ENCODE measurements at places on chromosomes 2 and 18.

DNA sequence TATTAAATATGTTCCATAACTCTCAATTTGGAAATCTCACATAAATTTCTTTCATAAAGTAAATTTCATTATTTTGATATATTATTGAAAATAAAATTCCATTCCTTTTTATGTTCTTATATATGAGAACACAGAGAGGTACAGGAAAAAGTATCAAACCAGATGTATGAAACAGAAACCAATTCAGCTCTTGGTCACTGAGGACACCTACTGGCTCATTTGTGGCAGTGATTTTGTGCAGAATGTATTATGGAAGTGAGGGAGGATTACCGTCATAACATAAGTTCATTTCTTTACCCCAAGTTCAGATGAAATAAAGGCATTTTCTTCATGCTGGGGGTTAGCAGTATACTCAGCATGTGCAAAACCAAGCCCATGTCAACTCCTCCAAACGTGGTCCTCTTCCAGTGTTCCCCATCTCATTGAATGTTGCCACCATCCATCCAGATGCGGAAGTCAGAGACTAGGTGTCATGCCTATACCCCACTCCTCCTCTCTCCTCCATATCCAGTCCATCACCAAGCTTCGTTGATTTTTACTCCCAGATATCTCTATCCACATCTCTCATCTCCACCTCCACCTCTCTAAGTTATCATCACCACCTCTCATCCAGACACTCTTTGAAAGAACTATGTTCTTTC lies 41.7 kb upstream of the MALL start:
- DNase-seq: peak; percentile 76

DNA sequence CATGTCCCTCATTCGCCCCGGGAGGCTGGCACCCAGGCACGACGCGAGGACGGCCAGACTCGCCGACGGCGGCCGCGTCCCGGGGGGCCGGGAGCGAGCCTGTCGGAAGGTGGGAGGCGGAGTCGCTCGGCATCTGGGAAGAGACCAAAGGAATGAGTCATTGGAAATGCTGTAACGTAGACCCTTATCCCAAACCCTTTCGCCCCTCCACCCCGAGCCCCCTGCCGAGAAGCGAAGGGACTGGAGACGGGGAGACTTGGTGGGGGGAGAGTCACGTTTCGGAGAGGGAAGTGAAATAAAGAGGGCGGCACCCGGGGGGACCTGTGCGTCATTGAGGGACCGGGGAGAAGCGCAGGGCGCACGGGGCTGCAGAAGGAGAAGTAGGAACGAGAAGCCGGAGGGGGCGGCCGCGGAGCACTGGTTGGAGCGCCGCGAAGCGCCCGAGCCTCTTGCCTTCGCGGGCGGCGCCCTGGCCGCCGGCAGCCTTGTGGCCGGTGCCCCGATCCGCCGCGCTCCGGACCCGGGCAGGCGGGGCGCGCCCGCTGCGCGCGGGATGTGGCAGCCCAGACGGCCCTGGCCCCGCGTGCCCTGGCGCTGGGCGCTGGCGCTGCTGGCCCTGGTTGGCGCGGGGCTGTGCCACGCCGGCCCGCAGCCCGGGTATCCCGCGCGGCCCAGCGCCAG lies at the start of gene EMILIN2:
Gene EMILIN2 (plus strand): TSS at position 371 of the 681 bp plus-strand sequence. CDS start 183 bp downstream, at position 554.
- peak; percentile 33 for DNase-seq

DNA sequence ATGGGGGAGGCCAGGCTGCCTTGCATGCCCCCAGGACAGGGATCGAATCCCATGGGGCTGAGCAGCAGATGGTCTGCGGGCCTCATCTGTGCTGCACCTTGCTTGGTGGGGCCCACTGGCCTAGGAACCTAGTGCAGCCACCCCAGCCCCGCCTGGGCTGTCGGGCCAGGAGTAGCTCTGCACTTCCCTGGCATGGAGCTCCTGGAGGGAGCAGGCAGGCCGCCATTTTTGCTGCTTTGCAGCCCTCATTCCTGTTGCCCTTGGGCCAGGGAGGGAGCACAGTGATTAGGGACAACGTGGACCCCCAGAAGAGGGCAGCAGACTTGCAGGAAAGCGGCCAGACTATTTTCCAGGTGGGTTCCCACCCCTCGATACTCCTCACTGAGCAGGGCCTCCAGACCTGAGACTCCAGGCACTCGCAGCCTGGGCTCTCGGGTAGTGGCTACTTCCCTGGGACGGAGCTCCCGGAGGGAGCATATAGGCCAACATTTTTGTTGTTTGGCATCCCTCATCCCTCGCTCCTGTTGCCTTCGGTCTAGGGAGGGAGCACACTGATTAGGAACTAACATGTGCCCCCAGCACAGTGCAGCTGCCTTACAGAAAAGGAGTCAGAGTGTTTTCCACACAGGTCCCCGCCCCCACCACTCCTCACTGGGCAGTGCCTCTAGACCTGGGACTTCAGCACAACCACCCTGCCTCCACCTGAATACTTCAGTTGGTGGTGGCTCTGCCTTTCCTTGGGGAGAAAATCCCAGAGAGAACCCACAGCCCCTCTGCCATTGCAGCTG lies 99.5 kb downstream of the MAIP1 start:
- no peak for DNase-seq

DNA sequence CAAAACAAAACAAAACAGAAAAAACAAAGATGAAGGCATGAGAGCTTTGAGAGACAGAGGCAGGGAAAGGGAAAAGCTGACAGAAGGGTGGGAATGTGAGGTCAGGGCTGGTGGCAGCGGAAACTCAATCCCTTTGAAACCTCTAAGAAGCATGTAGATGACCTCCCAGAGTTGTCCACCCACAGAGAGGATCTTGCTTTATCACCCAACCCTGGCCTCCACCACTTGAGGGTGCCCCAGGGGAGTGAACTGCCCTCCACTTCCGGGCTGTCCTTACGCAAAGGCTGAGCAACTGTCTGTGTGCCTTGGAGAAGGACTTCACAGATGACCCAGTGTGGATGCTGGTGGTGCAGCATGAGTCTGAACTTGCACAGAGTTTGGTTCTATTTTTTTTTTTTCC lies 26.7 kb downstream of the PDCL3 start:
- no peak for DNase-seq

DNA sequence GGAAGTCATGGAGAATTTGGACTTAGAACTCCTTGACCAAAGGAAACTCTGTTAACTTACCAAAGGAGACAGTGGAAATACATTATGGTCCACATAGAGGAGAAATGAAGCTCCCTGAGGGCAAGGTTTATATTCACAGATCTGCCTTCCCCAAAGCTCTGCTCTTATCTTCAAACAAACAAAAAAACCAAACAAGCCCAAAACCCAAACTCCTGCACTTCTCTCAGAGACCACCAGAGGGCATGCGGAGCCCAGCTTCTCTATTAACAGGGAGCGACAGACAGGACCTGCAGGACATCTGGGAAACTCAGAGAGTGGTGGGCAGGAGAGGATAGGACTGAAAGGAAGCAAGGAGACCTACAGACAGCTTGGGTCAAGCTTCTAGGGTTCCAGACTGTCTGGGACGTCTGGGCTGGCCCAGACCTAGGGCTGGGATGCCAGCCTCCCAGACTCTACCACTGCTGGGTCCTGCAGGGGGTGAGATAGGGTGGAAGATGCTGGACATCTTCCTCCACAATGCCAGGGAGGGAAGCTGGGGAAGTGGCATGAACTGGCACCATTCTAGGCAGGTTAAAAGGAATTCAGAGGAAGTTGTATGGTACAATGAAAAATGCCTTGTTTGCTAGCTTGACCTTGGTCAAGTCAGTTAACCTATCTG lies 4.0 kb upstream of the WNT10A start:
- peak; percentile 83 for DNase-seq

GRCh38 chr18:48293954-48294898 lies 115.0 kb downstream of the ZBTB7C start:
- DNase-seq: peak; percentile 50

- DNase-seq: no peak
These were observed 9.5 kb upstream of the RNF103 start for GRCh38 chr2:86633155-86633651.

DNA sequence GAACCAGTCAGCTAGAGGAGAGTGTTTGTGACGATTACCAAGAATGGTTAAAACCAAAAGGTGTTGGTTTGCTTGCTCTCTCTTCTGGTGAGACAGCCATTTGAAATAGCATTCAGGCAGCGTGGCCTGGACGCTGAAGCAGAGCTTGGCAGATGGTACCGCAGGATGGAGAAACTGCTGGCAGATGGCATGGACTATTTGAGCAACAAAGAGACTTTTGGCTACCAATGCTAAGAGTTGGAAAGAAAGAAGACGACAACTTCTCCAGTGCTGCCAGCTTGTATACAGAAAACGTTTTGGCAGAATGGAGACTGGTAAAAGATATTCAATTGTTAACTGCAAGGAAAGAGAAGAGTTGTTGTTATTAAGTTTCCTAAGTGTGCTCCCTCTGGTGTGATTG lies 315.0 kb downstream of the PARD3B start:
- no peak for DNase-seq

DNA sequence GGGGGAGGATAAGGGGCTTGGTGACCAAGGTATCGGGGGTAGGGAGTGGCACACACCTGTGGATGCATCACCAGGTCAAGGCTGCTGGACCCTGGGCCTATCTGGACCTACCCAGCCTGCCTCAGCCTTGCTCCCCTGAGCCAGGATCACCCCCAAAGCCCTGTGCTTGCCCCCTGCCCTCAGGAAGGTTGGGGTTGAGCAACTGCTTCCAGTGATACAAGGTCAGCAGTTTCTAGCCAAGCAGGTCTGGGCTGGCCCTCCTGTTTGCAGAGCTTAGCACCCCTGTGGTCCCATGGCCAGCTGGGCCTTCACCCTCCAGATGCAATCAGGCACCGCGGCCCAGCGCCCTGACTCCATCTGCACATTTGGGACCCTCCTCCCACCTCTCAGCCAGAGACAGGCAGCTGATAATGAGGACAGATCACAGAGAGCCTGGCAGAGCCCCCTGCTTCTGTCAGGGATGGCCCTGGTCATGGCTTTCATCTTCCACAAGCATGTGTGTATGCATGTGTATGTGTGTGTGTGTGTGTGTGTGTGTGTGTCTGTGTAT lies 154.6 kb downstream of the TFCP2L1 start:
- no peak for DNase-seq

GRCh38 chr2:132766573-132766972 lies 96.6 kb upstream of the LYPD1 start:
- no peak for DNase-seq

GRCh38 chr18:1018181-1018681 lies 113.6 kb downstream of the ADCYAP1 start:
- no peak for DNase-seq

- DNase-seq: no peak
These were observed 133.6 kb downstream of the GALNT1 start for GRCh38 chr18:35715139-35715538.

DNA sequence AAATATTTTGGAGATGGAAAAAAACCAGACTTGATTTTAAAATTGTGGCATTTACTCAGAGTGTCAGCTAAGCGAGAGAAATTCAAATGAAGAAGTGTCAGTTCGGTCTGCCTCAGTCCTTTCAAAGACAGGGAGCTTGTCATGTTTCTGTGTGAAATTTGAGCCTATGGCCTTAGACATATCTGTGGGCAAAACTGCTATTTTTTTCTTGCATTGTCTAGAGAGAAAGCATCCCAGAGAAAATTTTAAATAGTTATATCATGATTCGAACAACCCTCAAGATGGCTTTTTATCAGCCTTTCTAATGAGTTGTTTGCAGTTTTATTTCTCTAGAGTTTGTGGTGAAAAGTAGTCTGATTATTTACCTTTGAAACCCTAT lies 50.2 kb upstream of the KCNE4 start:
- DNase-seq: no peak

DNA sequence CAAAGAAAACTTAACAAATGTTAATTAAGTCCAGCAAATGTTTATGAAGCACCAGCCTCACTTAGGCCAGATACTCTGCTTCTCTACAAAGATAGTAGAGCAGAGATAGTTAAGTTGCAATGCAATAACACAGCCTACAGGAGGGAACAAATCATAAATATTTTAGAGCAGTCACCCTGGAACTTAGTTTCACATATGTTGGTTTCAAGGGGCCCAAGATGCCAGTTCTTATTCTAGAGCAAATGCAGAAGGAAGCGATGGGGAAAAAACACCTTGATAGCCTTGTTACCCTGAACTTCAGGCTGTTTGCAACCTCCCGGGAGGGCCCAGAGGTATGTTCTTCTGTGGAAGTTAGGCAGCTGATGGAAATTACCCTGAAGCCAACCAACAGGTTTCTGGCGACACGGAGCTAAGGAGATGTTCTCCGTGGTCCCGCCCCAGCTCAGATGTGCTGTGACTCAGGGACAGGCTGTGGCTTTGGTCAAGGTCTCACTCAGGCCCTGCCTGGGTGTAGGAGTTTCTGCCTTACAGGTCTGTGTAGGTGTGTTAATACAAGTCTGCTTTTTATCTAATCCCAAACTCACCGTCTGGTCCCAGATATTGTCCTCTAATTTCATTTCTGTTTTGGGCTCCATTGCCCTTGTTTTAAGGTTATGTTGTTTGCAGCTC lies 3.8 kb downstream of the CTIF start:
- peak; percentile 8 for DNase-seq

DNA sequence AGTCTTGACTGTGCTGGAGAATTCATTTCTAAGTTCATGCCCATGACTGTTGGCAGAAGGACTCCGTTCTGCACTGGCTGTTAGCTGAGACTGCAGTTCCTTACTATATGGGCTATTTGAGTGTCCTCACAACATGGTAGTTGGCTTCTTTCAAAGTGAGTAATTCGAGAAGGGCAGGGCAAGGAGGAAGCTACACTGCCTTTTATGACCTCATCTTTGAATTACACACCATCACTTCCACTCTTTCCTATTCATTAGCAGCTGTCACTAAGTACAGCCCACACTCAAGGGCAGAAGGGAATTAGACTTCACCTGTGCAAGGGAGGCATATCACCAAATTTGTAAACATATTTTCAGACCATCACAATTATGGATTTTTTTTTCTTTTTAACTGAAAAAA lies 55.9 kb upstream of the EPAS1 start:
- peak; percentile 54 for DNase-seq

GRCh38 chr2:106127282-106127771 lies 66.8 kb downstream of the UXS1 start:
- no peak for DNase-seq

GRCh38 chr2:207926133-207926988 lies 99.0 kb downstream of the PLEKHM3 start:
- no peak for DNase-seq

DNA sequence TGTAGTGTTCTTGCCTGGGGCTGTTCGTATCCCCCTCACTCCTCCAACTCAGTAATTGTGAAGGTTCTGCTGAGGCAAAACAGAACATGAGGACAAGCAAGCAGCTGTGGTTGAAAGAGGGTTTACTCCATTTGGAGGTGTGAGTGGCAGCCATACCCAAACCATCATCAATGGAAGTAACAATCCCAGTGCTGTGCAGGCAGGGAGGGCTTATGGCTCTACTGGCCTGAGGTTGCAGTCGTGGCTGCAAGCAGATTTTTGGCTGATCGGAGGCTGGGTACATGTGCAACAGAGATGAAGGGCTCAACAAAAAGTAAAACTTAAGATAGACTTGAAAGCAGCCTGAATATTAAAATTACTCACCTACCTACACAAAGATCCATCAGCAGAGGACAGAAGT lies 13.2 kb downstream of the SRSF7 start:
- no peak for DNase-seq

GRCh38 chr2:164725542-164725941 lies 104.3 kb upstream of the GRB14 start:
- DNase-seq: no peak
